NCI-H226 (cell line): ENCODE measurements at places on chromosomes 1 and 21.
A peak's percentile ranks its signal among the peaks of the same experiment; 100 is the strongest.

DNA sequence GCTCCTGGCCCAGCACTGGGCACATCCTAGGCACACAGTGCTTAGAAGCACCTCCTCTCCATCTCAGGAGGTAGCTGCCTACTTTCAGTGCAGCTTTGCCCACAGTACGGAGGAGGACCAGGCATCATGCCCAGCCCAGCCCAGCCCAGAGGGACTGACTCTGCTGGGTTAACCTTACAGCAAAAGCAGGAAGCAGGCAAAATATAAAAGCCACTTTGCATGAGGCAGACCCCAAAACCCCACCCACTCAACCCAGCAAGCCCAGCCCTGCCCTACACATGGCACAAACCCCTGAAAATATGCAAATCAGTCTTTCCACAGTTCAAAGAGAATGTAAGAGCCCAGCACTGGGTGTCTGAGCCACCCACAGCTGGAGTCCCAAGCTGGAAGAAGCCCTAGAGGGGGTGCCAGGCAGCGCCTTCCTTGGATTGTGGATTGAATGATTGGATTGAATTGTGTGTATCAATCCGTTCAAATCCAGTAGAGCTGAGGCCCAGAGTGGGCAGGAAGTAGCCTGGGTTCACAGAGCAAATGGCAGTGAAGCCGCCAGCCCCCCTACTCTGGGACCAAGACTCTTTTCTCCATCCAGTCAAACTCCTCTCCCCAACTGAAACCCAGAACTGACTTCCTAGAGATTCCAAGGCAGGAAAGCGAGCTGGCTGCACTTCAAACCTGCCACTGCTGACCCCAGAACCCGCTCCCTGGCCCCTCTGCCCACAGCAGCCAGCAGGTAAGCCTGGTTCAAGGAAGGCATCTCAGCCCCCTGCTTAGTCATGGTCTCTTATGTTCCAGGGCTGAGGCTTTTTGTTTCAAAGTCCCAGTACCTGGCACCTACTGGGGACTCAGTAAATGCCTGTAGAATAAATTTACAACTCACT lies 117.7 kb downstream of the LACTBL1 start:
- DNase-seq, result no peak

DNA sequence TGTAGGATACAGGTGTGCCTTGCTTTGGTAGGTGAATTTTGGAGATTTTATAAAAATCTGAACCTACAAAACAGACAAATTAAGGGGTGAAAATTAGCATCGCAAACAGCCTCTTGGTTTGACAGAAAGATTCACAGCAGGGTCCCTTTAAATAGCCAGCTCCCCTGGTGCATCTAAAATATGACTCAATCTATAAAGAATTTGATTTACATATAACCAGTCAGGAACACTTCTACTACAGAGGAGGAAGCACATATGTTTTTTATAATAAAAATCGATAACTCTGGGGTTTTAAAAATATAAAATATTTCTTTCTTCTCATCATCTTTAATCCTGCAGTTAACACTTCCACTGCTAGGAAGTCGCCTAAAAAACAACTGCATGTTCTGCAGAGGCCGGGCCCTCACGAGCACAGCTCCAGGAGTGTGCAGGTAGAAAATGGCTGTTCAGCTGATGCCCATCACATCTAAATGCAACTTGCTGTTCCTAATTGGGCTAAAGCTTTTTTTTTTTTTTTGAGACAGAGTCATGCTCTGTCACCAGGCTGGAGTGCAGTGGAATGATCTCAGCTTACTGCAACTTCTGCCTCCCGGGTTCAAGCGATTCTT lies 203.4 kb downstream of the HS2ST1 start:
- no peak for DNase-seq

DNA sequence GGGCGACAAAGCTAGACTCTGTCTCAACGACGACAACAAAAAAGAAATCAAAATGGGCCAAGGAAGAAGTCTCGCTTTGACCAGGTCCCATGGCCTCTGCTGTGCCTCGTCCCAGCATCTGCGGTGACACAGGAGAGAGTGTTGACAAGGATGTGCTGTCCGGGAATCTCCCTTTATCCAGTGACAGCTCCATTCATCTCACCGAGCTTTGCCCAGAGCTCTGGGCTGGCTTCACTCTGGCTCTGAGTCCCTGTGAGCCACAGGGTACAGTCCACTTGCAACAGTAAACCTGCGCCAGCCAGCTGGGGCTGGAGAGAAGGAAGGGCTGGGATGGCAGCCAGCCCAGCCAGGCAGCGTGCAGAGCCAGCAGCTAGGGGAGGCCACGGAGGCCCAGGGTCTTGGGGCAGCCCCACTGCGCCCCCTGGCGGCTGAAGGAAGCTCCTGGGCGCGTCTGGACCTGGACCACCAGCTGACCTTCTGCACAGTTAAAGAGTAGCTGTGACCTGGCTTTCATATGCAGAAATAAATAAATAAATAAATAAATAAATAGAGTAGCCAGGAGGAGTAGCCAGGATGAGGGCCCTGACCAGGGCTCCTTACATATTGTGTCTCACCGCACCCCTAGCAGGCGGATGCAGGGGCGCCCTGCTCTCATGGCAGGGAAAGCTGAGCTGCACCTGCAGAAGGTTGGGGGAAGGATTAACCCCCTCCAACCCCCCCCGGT lies 29.7 kb downstream of the ENO1 start:
- DNase-seq, result peak; percentile 82

GRCh38 chr1:172146141-172146850 lies 274.2 kb upstream of the C1orf105 start:
- DNase-seq, result no peak

DNA sequence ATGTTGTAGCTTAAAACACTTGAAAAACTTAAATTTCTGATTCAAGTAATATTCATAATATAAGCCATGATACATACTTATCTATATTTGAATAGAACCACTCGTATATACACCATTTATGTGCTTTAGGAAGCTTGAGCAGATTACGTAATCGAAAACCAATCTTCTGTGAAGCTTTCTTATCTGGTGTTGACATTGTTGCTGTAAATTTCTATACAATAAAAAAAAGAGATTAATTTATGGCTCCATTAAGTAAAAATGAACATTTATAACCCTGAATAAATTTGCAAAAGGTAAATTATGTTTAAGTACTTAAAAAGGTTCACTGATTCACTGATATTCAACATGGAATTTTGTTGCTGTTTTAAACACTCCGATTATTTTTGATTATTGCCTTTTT lies 21.4 kb downstream of the LIN9 start:
- no peak for DNase-seq

- DNase-seq, result no peak
Measured at GRCh38 chr1:5881526-5882222, 110.6 kb downstream of the NPHP4 start.

- peak; percentile 93 for DNase-seq
Measured at GRCh38 chr1:209839875-209840546, 12.2 kb downstream of the UTP25 start.

- DNase-seq, result no peak
Measured at GRCh38 chr1:230797942-230798365, 50.8 kb downstream of the CAPN9 start.

DNA sequence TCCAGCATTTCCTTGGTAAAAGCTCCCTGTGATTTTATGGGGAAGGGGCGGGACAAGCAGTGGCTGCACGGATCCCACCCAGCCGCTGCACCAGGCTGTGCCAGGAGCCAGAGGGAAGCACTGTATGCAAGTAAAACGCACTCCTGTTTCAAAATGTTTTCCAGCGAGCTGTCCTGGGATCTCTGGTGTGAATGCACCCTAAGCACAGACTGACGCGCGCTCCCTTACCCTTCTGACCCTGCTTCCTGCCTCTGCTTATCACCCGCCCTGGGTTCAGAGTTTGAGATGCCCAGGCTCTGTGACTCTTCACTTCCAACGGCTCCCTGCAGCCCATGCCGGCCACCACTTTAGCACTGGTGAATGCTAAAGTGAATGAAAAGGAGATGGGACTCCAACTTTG lies 131.2 kb downstream of the RHOU start:
- peak; percentile 22 for DNase-seq

GRCh38 chr21:42376338-42376982 lies 10.1 kb upstream of the TFF1 start:
- no peak for DNase-seq

- peak; percentile 98 for DNase-seq
Measured at GRCh38 chr1:108016451-108016920, 51.5 kb upstream of the VAV3 start.

DNA sequence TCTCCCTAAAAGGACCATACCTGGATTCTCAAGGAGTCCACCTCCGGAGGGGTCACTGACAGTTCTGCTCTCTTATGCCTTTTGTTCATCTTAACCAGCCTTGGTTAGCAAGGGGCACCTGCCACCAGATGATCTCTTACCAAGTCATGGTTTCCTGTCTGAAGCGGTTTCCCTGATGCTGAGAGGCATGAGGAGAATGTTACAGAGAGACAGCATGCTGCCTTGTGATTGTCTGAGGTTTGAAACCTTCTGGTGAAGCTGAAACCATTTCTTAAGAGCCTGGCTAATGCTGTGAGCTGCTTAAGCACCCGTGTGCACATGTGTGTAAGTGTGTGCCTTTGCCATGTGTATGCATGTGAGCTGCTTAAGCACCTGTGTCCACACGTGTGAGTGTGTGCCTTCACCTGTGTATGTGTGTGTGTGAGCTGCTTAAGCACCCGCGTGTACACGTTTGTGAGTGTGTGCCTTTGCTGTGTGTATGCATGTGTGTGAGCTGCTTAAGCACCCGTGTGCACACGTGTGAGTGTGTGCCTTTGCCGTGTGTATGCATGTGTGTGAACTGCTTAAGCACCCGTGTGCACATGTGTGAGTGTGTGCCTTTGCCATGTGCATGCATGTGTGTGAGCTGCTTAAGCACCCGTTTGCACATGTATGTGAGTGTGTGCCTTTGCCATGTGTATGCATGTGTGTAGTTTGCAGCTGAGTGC lies 136.4 kb upstream of the COL6A1 start:
- DNase-seq, result no peak

DNA sequence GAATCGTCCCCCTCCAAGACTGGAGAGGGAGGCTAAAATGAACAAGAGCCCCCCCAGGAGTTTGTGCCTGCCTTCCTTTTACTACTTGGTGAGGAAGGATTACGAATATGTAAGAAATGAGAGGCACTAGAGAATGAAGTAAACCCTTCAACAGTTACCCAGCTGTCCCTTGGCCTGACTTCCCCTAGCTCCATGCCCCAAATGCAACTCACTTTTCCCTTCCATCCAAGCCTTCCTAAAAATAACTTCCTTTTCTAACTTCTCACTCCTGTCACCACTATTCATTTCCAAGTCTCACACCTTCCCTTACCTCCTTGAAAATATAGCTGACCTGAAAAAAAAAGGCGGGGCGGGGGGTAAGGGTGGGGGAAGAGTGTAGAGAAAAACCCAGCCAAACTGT lies 96.6 kb upstream of the HNRNPU start:
- DNase-seq, result no peak

DNA sequence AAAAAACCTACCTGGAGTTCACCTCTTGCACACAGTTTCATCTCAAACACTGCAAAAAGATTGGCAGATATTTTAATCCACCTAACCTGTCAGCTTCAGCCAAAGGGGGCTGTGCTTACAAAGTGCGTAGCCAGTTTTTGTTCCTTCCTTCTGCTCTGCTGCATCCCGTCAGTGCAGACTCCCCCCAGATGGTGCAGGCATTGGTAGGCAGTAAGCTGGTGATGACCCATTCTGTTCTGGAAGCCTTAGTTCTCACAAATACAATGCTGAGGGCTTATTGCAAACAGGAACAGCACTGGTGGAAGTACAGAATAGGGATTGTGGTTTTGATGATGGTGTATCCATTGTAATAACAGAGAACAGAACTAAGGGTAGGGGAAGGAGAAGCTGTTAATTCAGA lies 239.5 kb downstream of the RYR2 start:
- DNase-seq, result no peak

DNA sequence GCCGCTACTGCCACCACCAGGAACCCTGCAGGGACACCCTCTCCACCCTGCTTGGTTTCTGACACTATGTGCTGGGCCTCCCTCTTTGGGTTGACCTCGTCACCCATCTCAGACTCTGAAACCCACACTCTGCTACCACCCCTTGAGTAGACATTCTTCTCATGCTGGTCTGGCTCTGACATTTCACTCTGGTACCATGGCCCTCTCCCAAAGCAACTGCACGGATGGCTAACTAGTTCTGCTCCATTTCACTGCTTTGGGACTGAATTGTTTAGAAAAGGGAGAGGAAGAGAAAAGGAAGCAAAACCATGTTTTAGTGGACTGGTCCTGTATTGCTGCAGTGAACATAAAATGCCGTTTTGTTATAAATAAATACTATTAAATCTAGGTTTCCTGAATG lies 137.8 kb downstream of the KCNK2 start:
- DNase-seq, result no peak

GRCh38 chr21:22965455-22966135 lies 1967.4 kb downstream of the NCAM2 start:
- peak; percentile 1 for DNase-seq

DNA sequence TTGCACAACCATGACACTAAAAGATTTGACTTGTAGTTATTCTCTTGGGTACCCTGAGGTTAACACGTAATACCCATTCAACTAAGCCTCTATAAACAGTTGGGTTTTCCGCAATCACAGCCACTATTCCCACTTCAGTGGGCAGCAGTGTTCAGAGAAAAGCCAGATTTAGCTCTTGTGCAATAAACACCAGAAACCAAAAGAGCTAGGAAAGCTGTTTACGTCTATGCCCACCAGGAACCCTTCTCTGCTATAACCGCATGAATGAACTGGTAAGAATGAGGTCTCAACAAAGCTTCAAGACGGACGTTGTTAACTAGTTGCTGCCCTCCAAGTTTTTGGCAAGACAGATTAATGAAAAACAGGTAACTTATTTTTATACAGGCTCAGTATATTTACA lies 101.3 kb downstream of the SLC45A1 start:
- DNase-seq, result no peak

DNA sequence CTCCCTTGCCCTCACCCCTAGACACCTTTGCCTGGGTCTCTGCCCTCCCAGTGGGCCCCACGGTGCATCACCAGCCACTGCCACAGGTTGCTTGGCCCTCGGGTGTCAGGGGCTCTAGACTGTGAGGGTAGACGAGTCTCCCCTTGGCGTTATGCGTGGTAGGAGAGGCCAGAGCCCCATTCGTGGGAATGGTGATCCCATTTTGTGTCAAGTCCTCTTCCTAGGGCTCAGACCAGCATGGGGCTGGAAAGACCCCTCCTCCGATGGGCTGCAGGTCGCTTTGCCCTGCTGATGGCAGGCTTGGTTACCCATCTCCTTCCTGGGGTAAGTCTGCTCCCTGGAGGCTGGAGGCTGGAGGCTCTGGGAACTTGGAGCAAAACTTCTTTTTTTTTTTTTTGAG lies 42.4 kb downstream of the SLC30A1 start:
- no peak for DNase-seq
